Kidney (tissue), 22 donors: ENCODE measurements at places on chromosomes 11 and 22. TPM values are rescaled to one million over a fixed set of nuclear protein-coding genes. Genes with fewer than 3 reads are reported as not detected.

DNAJB7 gene
- not detected for total RNA-seq

ARHGEF17 gene
- 68.2 TPM for total RNA-seq

DNA sequence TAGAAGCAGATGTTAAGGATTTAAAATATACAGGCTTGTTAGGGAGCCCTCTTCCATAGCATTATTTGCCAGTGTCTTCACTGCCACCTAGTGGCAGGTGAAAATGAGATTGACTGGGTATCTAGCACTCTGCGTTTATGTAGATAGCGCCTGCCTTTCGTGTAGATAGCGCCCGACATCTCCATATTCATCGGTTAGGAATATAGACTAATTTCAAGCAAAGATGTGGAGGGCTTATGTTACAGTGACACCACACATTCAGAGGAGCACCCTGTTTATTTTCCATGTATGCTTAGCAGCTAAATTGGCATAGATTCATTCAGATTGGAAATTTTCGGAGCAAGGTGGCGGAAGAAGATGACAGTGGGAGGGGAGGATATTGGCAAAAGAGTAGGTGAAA lies 72.0 kb downstream of the SLC5A12 start:
- H3K27me3 ChIP-seq = no peaks in the 10 kb centered on the region
- no peaks in the 10 kb centered on the region for H3K4me1 ChIP-seq
- H3K4me3 ChIP-seq = no peak overlapping the region
- DNase-seq = peak; percentile 54
- H3K27ac ChIP-seq = no peak overlapping the region

- H3K4me1 ChIP-seq = no peaks in the 10 kb centered on the region
- H3K4me3 ChIP-seq = no peak overlapping the region
- no peak overlapping the region for H3K27ac ChIP-seq
Observed at GRCh38 chr11:91173701-91174100, 950.9 kb upstream of the CHORDC1 start.

- no peaks in the 10 kb centered on the region for H3K4me1 ChIP-seq
- H3K27ac ChIP-seq = no peak overlapping the region
- no peak for DNase-seq
- no peaks in the 10 kb centered on the region for H3K27me3 ChIP-seq
Observed at GRCh38 chr11:119590651-119591351, 138.2 kb downstream of the NECTIN1 start.

DNA sequence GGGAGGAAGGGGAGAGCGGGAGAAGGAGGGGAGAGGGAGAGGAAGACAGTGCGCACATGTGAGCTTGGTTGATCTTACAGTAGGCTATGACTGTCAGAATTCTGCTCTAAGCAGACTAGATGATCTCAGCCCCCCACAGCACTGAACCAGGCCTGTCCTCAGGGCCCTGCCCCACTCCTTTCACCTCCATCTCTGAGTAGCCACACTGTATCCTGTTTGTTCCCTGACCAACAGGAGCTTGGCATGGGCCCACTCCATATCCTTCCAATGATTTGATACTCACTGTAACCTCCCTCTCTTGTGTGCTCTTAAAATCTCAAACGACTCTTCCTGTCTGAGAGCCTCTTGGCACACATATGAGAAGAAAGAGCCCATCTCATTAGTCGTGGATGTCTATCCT lies 86.1 kb upstream of the PARVA start:
- H3K36me3 ChIP-seq = no peaks in the 10 kb centered on the region
- no peak overlapping the region for H3K4me3 ChIP-seq
- H3K27me3 ChIP-seq = no peaks in the 10 kb centered on the region
- DNase-seq = no peak

DNA sequence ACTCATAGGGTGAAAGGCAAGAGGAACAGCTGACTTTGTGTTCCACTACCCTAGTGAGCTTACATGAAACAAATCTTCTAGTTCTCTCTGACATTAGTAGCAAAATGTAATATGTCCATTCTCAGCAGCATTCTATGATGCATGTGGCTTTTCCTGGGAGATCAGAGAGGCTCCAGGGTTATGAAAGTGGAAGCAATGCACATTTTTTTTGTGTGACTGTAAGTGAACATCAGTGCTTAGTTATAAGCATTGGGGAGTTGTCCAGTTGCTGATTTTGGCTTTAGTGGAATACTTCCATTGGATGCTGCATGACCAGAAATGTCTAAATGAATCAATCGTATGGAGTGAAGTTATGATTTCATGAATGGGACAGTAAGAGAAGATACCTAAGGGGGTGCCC lies 255.9 kb downstream of the FAT3 start:
- no peaks in the 10 kb centered on the region for H3K27me3 ChIP-seq
- no peak overlapping the region for H3K4me3 ChIP-seq
- H3K27ac ChIP-seq = no peak overlapping the region
- no peaks in the 10 kb centered on the region for H3K4me1 ChIP-seq
